ENCODE measurements at places on chromosomes 2 and 18.

GRCh38 chr2:19846030-19846429 is 55.8 kb downstream of the TTC32 start:
- DNase-seq = no peak

GRCh38 chr2:223451-223850 is 40.4 kb downstream of the SH3YL1 start:
- DNase-seq = no peak

DNA sequence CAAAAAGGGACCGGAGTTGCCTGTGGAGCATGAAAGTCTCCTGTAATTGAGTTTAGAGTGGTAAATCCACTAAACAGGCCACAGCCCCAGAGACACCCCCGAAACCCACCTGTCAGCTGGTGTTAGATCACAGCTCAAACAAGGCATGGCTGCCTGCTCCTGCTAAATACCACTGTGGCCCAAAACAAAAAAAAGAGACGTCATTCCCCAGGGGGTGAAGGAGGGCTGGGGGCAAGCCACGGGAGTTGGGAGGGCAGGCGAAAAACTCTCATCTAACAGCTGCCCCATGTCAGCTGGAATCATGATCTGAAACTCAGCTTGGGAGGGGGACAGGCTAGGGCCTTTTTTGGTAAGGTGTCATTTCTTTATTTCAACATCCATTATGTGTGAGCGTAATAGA is 42.5 kb upstream of the LRPPRC start:
- no peak for DNase-seq

DNA sequence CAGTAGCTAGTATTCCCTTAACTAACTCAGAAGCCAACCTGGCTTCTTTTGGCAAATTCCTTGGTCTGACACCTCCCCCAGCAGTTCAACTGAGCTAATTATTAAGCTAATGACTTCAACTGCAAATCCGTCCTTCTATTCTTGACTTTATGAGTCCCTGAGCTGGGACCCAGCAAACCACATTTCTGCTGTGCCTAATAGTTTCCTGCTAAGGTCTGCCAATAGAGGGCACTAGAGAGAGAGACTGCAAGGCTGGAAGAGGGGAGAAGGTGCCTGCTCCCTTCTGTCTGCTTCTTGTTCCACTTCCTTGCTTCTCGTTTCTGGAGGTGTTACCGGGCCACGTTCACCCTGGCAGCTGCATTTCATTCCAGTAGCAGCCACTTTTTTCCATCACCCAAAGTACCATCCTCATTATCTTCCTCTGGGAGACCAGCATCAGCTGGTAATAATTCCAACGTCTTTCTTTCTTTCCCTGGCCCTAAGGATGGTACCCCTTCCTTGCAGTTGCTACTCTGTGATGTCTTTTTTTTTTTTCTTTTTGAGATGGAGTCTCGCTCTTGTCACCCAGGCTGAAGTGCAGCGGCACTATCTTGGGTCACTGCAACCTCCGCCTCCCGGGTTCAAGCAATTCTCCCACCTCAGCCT is 352.0 kb downstream of the TNS1 start:
- peak; percentile 51 for DNase-seq

GRCh38 chr2:34003795-34004194 is 404.7 kb upstream of the FAM98A start:
- DNase-seq = no peak

DNA sequence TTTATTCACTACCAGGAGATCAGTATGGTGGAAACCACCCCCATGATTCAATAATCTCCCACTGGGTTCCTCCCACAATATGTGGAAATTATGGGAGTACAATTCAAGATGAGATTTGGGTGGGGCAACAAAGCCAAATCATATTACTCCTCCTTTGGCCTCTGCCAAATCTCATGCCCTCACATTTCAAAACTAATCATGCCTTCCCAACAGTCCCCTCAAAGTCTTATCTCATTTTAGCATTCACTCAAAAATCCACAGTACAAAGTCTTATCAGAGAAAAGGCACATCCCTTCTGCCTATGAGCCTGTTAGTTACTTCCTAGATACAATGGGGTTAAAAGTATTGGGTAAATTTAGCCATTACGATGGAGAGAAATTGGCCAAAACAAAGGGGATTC is 989.5 kb upstream of the CNTNAP5 start:
- no peak for DNase-seq

GRCh38 chr2:221529943-221530652 is 42.0 kb downstream of the EPHA4 start:
- peak; percentile 60 for DNase-seq

DNA sequence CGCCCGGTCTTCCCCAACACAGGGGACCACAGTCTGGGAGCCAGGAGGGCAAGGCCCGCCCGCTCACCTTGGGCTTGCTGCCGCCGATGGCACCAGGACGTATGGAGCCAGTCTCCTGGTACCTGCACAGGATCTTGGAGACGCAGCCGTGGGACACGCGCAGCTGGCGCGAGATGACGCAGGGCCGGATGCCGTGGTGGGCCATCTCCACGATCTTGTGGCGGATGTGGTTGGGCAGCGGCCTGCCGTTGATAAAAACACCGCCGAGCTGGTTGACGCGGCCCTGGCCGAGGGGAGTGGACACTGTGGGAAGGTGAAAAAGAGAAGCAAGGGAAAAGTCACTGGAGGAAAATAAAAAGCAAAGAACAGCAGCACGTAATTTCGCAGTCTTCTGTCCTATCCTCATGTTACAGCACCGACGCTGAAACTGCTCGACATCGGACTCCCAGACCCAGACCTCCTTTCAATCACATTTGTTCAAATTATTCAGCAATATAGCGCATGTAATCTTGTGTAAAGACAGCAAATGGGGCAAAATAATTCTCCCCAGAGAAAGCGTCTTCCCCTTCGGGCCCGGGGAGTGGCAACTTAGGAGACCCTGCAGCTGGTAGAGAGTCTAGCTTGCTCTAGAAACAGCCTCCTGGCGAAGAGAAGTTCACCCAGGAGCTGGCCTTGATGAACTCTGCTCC is 1.7 kb downstream of the PAX3 start:
- DNase-seq = no peak

DNA sequence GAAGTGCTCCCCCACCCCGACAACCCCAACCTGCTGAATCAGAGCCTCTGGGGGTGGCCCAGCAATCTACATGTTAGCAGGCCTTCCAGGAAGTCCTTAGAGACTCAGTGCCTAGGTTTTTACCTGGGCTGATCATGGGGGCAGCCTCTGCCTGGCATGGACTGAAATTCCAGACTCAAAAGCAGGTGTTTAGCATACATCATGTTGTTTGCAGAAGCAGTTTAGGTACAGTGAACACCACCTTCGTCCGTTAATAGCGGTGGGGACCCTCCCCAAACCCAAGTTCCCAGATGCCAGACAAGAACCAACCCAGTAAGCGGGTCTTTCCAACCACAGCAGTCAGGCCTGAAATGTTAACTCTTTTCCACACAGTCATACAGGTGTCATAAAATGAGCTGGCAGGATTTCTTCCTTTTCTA is 26.4 kb upstream of the GALR1 start:
- no peak for DNase-seq

GRCh38 chr18:572091-572830 is 7.9 kb upstream of the CETN1 start:
- no peak for DNase-seq

DNA sequence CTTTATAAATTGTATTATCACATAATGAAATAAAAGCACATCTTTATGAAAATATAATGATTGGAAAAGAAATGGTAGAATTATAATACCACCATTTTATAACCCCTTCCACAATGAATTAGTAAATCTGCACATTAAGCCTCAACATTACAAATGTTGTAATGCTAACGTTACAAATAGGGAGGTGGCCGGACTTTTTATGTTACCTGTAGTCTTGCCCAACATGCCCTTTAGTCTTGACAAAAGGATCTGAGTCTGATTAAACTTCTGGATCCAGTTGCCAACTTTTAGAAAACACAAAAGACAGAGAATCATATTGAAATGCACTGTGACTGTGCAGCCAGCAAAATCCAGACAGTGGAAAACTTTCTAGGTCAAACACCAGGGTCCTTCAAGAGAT is 617.3 kb downstream of the KCNJ3 start:
- no peak for DNase-seq

DNA sequence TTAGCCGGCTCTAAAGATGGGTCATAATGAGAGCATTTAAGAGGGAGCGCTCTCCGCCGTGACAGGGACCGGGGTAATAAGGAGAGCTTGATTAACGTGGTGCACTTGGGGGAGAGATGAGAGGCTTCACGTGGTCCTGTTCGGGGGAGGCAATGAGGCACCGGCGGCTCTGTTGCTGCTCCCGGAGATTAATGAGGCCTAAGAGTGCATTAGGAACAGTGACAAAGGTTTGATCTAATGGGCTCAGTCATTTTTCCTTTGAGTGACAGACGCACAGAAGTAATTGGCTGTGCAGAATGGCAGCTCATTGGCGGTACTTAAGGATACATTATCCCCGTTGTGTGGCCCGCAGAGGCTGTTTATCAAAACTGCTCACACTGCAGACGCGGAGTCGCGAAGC is 250.7 kb downstream of the GBX2 start:
- no peak for DNase-seq

GRCh38 chr18:4807604-4808293 is 352.6 kb upstream of the DLGAP1 start:
- DNase-seq = no peak

DNA sequence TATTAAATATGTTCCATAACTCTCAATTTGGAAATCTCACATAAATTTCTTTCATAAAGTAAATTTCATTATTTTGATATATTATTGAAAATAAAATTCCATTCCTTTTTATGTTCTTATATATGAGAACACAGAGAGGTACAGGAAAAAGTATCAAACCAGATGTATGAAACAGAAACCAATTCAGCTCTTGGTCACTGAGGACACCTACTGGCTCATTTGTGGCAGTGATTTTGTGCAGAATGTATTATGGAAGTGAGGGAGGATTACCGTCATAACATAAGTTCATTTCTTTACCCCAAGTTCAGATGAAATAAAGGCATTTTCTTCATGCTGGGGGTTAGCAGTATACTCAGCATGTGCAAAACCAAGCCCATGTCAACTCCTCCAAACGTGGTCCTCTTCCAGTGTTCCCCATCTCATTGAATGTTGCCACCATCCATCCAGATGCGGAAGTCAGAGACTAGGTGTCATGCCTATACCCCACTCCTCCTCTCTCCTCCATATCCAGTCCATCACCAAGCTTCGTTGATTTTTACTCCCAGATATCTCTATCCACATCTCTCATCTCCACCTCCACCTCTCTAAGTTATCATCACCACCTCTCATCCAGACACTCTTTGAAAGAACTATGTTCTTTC is 41.7 kb upstream of the MALL start:
- DNase-seq = peak; percentile 44

GRCh38 chr2:33577668-33578067 is 21.4 kb downstream of the FAM98A start:
- no peak for DNase-seq

- DNase-seq = no peak
These were observed 1190.2 kb upstream of the NRXN1 start for GRCh38 chr2:52222128-52222527.

GRCh38 chr2:222290736-222291484 is 7.9 kb downstream of the PAX3 start:
- peak; percentile 76 for DNase-seq

DNA sequence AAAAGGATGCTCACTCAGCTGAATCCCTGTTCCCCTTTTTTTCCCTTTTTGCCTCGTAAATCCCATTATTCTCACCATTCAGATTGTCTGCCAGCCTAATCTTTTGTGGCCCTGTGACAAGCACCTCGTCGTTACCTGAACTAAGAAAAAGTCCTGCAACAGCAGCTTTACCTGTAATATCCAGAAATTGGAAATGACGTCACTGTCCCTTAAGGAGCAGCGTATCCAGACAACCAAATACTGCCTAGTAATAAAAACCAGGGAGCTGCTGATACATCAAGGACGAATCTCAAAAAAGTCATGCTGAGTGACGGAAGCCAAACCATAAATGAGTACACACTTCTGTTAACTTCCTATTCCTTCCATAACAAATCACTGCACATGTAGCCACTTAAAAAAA is 694.9 kb downstream of the GALR1 start:
- no peak for DNase-seq

DNA sequence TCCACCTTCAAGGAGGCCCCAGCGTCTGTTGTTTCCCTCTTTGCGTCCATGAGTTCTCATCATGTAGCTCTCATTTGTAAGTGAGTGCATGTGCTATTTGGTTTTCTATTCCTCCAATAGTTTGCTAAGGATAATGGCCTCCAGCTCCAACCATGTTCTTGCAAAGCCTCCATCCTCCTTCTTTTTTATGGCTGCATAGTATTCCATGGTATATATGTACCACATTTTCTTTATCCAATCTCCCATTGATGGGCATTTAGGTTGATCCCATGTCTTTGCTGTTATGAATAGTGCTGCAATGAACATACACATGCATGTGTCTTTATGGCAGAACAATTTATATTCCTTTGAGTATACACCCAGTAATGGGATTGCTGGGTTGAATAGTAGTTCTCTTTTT is 73.0 kb upstream of the NFU1 start:
- DNase-seq = no peak

DNA sequence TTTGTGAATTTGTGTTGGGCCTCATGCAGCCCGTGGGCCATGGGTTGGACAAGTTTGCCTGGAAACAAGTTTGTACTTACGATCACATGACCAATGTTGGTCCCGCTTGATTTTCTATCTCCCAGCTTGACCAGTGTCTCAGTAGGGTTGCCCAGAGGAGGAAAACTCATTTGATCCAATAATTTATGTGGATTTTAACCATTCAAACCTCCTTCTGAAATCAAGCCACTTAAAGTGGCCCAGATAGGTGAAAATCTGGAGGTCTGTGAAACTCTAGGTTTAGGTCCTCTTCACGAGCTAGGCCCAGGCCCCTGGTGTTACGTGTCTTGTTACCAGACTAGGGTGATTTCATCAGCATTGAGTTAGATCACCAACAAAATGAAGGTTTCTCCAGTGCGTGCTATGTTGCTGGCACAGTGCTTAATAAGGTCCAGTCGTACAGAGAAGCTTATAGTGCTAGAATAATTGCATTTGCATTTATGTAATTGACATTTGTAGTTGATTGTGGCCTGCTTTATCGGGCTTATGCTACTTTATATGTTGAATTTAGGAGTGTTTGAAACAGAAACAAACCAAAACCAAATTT is 4.4 kb downstream of the ACTR2 start:
- DNase-seq = no peak

- DNase-seq = no peak
These were observed 605 bp downstream of the ZNF2 start for GRCh38 chr2:95166065-95166763.

GRCh38 chr2:151766437-151767153 is 32.3 kb upstream of the NEB start:
- no peak for DNase-seq

GRCh38 chr2:138086576-138086975 is 122.3 kb downstream of the HNMT start:
- DNase-seq = no peak

DNA sequence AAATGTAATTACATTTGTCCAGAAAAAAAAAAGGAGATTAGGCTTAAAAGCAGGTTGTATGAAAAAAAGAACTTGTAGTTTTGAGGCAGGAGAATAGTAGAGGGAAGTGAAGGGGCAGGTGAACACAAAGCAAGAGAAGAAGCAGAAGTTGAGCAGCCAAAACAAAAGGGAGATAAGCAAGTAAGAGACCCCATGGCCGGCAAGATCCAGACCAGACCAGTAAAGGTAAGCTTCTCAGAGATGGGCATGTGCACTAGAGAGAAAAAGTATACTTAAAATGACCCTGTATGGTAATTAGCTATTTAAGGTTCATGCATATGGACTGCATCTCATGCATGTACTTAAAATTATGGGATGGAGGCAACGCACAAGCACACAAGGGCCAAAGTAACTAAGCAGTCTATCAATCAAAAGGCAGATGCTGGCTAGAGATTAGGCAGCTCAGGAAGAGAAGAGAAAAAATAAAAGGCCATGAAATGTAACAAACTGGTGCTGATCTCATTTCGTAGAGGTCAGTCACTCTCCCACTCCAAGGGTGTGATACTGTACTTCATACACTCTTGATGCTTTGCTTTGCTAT is 9.7 kb downstream of the SIGLEC15 start:
- no peak for DNase-seq

Measured in GM04504 (cell line).